ENCODE measurements at places on chromosomes 16 and 17.

DNA sequence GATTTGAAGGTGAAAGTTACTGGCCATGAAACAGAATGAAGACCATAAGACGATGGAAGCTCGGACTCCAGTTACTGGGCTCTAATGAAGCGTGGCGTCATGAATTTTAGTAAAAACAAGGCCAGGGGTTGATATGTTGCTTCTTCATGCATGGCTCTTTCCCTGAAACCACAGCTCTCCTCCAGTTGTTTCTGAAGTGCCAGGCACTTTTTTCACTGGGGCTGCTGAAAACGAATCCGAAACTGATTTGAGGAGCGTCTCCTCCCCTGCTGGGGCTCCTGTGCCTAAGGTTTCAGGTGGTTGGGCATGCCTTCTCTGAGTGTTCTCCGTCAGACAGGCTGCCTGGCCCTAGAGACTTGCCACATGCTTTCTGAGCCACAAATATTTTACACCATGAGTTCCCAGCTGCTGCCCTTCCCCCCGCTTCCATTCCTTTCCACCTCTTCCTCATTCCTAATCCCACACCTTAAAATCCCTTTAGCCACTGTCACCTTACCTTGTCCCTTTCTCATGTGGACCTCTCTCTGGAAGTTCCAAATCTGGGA is 3.7 kb upstream of the MYL4 start:
- peak; percentile 55 for DNase-seq

GRCh38 chr16:2663553-2664546 is 18.5 kb upstream of the KCTD5 start:
- no peak for DNase-seq

- DNase-seq: no peak
These were observed 1.4 kb upstream of the KRT19 start for GRCh38 chr17:41529491-41529915.

GRCh38 chr16:8551388-8552332 is 38.7 kb downstream of the TMEM114 start:
- no peak for DNase-seq

- DNase-seq: no peak
These were observed 149.6 kb downstream of the WWOX start for GRCh38 chr16:78249056-78249455.

DNA sequence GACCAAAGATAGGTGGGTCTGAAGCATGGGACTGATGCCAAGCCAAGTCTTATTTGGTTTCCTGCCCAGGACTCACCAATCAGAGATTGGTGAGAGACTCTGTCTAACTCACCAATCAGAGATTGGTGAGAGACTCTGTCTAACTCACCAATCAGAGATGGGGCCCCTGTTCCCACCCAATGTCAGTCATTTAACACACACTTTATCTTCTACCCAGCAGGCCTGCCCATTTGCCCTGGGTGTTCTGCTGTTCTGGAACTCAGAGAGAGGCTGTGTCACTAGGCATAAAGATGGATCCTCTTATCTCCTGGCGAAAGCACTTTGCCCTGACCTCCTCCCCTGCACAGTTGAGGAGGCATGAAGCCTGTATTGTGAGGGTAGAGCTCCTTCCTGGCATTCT is 5.4 kb upstream of the RHOT1 start:
- DNase-seq: no peak
